IMR-90 (cell line): ENCODE measurements at places on chromosomes 16 and 17. TPM values are rescaled to one million over a fixed set of nuclear protein-coding genes. Genes with fewer than 3 reads are reported as not detected.

CPNE7 gene
- total RNA-seq = 5.0 and 5.4 TPM in 2 replicates

- no peak for DNase-seq
Measured at GRCh38 chr16:59683709-59684108, 949.6 kb upstream of the GOT2 start.

SLC5A10 gene
- not detected in 2 replicates for total RNA-seq

DNA sequence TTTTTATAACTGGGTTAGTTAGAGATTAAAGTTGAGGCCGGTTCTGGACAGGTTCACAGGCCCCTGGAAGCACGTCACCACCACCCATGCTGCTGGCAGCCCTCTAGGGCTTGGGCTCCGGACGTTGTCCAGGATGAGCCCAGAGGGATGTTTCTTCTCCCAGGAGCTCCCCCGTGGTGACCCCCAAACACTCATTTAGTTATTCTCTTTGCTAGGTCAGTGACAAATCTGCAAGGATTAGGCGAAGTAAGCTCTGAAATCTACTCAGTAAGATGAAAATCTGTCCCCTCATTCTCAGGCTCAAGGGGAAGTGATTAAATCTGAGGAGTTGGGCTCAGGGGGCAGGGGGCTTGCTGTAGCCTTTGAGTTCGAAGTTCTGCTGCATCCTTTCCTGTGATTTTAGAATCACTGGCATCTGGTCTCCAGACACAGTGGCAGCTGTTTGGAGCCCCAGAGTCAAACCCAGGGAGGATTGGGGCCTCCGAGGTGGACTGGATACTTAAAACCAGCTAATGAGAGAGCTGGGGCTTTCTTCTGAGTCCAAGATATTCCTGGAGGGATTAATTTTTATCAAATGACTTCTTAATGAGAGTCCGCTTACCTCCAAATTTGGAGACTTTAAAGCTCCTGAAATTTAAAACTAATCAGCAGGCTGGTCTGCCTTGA is 49.2 kb upstream of the HS3ST2 start:
- DNase-seq = no peak

DNA sequence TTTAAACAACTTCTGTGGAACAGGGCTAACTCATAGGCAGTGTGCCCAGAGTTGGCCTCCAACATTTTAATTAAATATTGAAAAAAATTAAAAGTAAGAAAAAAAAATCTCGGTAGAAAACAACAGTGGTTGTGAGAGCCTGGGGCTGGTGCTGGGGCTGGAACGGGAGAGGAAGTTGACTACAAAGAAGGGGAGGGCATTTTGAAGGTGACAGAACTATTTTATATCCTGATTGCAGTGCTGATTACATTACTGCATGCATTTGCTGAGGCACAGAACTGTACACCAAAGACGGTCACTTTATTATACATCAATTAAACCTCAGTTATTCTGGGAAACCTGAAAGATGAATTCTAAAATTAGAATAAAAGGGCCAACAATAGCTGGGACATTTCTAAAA is 142.5 kb downstream of the PARN start:
- no peak for DNase-seq

DNA sequence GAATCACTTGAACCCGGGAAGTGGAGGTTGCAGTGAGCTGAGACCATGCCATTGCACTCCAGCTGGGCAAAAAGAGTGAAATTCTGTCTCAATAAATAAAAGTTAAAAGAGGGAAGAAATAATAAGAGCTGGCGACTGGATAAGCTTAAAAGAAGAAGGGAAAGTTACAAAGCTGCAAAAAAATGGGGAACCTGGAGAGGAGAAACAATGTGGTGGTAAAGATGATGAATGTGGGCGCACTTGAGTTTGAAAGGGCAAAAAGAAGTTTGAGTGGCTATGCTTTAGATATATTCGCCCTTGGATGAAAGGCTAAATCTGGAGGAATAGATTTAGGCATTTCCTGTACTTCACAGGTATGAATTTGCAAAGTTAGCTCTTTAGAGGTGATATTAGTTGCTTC is 53.0 kb upstream of the YPEL2 start:
- no peak for DNase-seq

DNA sequence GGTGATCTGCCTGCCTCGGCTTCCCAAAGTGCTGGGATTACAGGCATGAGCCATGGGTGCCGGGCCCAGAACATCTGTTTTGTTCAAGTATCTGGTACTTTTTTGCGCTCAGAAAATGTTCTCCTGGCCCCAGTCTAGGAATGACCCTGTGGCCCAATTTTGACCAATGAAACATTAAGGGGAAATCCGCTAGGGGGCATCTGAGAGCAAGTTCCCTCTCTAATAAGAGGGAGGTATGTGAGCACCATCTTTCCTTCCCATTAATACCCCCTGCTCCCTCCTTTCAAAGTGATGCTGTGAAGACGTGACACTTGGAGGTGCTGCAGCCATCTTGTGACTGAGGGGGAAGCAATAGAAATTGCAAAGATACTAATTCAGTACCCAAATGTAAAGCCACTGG is 16.5 kb upstream of the CLEC3A start:
- no peak for DNase-seq

- peak; percentile 76 for DNase-seq
Measured at GRCh38 chr16:57871456-57871855, 69.2 kb upstream of the KIFC3 start.

- DNase-seq = no peak
Measured at GRCh38 chr17:27466743-27467375, 10.6 kb downstream of the KSR1 start.

DNA sequence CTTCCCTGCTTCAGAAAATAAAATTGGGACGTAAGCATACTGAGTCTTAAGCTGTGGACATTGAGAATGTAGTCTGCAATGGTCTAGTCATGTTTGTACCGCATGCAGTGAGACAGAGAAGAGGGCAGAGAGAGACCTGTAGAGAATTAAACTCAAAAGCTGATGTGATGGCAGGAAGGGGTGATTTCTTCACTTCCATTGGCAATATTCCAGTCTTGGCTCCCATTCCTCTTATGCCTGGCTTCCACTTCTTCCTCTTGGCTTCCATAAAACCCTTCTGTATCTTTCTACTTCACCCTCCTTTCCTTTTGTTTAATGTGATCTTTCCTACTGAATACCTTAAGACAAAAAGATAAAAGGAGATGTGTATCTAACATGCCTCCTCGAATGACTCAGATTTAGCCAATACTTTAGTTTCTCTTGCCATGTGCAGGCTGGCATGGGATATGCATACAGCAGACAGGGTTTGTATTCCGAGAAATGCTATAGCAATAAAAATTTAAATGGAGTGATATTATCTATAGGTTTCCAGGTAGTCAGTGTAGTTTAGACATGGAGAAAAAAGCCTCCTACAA is 423.1 kb upstream of the DYNLRB2 start:
- no peak for DNase-seq

- no peak for DNase-seq
Measured at GRCh38 chr17:7846765-7847661, 7.9 kb upstream of the TMEM88 start.

WBP2 gene
- 7.8 and 9.0 TPM in 2 replicates for total RNA-seq

- no peak for DNase-seq
Measured at GRCh38 chr16:57676553-57677085, 8.5 kb downstream of the ADGRG3 start.

OR1F1 gene
- total RNA-seq = not detected in 2 replicates
